ENCODE measurements at places on chromosomes 11 and 22.

- no peak for DNase-seq
These were observed 75.7 kb downstream of the CCDC83 start for GRCh38 chr11:85930879-85931366.

- no peak for DNase-seq
These were observed 33.5 kb upstream of the BID start for GRCh38 chr22:17807578-17808410.

- no peak for DNase-seq
These were observed 104.4 kb downstream of the NAT10 start for GRCh38 chr11:34209809-34210208.

- DNase-seq = no peak
These were observed 95.0 kb downstream of the PDE2A start for GRCh38 chr11:72578991-72579815.

DNA sequence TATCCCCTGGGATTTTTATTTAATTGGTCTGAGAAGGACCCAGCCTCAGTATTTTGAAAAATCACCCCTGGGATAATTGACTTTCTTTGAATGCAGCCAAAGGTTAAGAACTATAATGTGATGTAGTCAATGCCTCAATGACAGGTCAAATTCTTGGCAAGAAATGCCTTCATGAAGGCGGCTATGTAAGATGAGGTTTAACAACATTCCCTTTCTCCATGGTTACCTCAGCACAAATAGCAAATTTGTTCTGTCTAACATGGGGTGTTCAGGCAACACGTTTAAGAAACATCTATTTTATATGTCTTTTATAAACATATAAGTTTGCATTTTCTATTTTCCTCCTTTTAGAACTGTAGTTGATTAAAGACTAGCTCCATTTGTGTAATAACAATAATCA is 5.3 kb downstream of the SLN start:
- DNase-seq = no peak

DNA sequence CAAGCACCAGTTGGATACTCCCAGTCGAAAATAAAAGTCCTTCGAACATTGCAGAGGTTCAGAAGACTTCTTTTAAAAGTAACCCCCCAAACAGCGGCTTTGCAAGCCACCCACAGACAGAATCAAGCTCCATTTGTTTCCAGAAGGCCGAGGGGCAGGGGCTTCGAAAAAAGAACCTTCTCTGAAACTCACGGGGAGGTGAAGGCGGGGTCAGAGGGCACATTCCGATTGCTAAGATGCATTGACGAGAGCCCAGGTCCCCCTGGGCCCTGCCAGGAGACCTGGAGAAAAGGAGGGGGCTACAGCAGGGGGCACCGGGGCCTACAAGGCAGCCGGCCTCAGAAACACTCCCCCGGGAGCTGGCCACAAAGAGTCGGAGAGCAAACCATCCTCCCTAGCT is 306.8 kb downstream of the MN1 start:
- DNase-seq = no peak

- DNase-seq = no peak
These were observed 18.1 kb downstream of the JHY start for GRCh38 chr11:122900587-122901202.

- DNase-seq = no peak
These were observed 485.1 kb downstream of the OPCML start for GRCh38 chr11:133047036-133047770.

GRCh38 chr11:105368711-105369110 is 229.1 kb upstream of the CARD18 start:
- no peak for DNase-seq

GRCh38 chr11:5626196-5626595 is 1.4 kb downstream of the TRIM34 start:
- no peak for DNase-seq

- no peak for DNase-seq
These were observed 10.4 kb upstream of the SREBF2 start for GRCh38 chr22:41822317-41823057.

DNA sequence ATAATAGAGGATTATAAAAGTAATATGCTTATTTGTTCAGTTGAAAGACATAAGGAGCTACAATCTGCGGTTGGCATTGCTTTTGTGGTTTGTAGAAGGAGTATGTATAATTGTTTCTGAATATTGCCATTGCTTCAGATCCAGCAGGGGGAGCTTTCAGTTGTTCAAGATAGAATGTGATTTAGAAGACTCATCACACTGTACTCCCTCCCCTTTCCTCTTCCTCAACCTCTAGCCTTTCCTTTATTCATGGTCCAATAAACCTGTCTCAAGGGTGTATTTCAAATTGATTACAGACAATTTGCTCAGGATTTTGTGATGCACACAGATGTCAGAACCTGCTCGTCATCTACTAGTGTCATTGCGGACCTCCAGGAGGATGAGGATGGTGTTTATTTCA is 9.8 kb downstream of the PRMT3 start:
- DNase-seq = no peak

- no peak for DNase-seq
These were observed 35.5 kb downstream of the SYT7 start for GRCh38 chr11:61545341-61545740.

DNA sequence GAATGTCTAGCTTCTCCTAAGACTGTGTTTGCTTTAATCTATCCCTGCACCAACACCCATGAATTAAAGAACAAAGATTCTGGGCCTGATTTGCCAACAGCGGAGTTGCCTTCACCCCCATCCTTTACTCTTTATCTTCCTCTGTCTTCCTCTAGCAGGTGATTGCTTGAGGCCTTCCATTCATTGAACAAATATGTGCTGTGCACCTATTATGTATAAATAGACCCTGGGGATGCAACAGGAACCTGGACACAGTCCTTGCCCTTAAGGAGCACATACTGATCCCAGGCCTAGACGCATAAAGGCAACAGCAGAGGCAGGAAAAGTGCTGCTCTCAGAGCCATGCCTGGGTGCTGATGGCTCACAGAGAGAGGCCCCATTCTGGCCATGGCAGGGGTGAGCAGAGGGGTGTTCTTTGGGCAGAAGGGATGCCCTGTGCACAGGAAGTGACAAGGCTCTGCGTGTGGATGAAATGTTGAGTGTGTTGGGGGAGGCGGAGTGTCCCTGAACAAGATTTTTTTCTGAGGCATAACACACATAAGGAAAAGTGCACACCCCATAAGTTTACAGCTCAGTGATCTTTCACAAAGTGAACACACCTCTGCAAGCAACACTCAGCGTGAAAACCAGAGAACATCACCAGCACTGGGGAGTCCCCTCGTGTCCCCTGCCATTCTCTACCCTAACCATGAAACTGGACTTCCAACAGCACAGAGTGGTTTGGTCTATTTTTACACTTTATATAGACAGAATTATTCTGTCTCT is 145.9 kb downstream of the GRIK4 start:
- DNase-seq = no peak

DNA sequence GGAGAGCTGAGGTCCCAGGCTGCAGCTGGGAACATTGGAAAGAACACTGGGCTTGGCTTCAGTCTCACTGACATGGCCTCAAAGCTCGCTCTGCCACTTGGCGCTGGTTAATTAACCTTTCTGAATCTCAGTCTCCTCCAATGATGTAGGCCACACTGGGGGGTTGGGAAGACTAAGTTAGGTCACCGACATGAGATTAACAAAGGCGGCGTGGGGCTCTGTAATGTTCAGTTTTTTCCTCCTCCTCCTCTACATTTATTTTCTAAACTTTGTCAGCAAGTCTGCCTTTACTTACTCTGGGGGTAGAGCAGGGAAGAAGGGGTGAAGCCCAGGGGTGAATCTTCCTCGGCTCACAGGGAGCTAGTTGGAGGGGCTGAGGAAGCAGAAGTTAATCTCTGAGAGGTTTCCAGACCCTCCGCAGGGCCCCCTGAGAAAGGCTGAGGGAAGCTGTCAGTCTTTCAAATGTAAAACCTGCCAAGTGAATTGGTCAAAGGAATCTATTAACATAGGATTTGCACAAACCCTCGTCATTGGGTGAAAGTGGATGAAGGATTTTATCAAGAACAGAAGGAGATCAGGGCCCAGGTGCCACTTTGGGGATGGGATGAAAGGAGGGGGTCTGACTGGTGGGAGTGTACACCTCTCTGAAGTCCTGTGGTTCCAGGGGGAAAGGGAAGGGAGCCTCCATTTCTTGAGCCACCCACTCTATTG is 32.1 kb upstream of the TENM4 start:
- DNase-seq = no peak

DNA sequence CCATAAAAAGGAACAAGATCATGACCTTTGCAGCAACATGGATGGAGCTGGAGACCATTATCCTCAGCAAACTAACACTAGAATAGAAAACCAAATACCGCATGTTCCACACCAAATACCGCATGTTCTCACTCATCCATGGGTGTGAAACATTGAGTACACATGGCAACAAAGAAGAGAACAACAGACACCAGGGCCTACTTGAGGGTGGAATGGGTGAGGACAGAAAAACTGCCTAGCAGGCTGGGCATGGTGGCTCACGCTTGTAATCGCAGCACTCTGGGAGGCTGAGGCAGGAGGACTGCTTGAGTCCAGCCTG is 12.3 kb downstream of the EHD1 start:
- DNase-seq = no peak

- no peak for DNase-seq
These were observed 28.9 kb downstream of the RAB39A start for GRCh38 chr11:107957109-107957588.

DNA sequence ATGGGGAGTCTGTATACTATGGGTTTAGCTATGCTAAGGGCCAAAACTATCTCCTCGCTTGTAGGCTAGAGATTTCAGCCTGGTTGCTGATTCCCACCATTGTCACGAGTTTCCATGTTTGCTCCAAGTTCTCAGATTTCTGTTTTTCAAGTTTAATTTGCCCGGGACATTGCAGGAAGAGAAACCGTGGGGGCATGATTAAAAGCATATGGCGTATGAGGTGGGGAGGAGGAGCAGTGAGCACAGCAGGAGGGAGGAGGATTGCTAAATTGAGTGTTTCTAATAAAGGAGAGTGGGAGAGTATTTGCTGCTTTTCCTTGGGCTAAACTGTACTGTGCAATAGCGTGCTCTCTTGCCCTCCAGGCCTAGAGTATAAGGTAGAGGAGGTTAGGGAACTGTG is 558.4 kb downstream of the METTL15 start:
- no peak for DNase-seq

DNA sequence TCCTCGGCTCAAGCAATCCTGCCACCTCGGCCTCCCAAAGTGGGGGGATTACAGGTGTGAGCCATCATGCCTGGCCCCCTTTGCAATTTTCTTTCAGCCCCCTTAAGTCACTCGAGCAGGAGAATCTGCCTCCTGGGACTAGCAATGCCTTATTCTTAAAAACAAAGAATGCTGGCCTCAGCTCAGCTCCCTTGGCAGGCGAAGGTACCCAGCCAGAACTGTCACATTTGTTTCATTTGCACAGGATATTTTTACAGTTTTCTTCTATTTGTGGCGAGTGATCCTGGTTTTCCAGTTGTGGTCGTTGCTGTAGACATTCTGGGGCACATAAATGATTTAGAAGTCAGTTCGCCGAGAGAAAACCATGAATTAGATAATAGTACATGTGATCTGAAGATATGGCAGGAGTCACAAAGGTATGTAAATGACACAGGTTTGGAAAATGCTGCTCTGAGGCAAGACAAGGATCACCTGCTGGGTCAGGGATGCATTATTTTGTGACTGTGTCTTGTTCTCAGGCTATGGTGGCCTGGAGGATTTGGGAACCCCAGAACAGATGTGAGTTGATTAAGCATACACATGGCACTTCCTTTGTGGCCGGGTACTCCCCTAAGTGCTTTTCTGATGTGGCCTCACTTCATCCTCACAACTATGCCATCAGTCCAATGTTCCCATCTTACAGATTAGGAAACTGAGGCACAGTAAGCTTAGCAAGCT is 51.2 kb upstream of the SLC22A12 start:
- no peak for DNase-seq

- no peak for DNase-seq
These were observed 32.2 kb upstream of the TRIM29 start for GRCh38 chr11:120169981-120170698.

DNA sequence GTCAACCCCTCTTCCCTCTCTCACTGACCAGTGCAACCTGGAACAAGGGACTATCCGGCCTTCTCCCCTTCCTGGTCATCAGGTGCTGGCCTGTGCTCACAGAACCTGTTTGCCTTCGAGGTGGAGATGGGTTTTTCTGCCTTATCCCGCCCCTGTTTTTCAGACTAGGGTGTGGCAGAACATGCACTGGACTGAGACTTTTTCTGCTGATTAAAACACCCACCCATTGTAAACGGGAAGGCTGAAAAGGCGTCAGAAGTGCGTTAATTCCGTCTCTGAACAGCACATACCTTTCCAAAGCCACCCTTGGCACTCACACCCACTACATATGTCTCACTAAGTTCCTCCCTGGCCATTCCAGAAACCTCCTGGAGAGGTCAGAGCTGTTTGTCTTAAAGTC is 4.4 kb upstream of the B3GNT6 start:
- no peak for DNase-seq

GRCh38 chr11:61586792-61587430 is 6.0 kb upstream of the SYT7 start:
- no peak for DNase-seq

DNA sequence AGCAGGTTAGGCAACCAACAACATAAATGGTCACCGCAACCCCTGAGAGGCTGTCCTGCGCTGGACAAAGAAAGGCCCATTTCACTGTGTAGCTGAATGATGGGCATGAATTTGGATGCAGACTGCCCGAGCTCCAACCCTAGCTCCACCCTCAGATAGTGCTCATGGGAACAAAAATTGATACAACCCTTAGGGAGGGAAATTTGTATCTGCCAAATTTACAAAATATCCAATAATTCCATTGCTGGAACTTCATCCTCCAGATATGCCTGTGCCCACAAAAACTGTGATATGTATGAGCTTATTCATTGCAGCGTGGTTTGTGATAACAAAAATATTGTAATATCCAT is 2.0 kb downstream of the MS4A8 start:
- no peak for DNase-seq

DNA sequence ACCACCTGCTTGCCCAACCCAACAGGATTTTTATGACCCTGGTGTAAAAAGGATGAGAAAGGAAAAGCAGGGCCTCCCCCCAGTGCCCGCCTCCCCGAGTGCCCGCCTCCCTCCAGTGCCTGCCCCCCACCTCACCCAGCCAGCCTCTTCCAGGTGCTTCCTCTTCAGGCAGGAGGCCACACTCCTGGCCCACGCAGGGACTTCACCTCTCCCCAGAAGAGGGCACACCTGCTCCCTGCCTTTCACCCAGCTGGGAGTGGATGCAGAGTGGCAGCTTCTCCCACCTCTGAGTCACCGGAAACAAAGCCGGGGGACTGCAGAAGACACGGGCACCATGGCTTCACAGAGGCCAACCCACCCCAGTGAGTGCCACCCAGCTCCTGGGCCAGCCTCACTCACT is 16.1 kb downstream of the CPT1A start:
- DNase-seq = peak; percentile 26

- no peak for DNase-seq
These were observed 5.3 kb upstream of the CDC42BPG start for GRCh38 chr11:64849598-64850356.
